ENCODE measurements at places on chromosomes 2 and 18.
A peak's percentile ranks its signal among the peaks of the same experiment; 100 is the strongest.

DNA sequence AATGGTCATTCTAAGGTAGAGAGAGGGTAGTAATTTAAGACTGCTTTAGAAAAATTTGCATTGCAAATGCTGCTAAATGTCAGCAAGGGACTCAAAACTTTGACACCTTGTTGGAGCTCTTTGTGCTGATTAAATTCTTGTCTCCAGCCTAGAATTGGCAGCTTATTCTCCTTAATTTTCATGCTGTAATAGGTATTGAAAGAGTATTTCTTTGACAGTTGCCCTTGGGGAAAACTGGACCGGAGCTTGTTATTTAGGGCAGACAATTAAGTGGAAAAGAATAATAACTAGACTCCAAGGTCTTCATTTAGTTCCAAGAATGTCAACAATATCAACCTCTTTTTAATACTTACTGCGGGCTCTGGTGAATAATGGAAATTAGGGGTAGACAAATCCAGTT lies 264.0 kb downstream of the TPGS2 start:
- no peak for DNase-seq

GRCh38 chr2:23055251-23055650 lies 329.7 kb upstream of the KLHL29 start:
- no peak for DNase-seq

GRCh38 chr2:196249171-196249570 lies 77.8 kb upstream of the STK17B start:
- no peak for DNase-seq

GRCh38 chr2:66929632-66930338 lies 467.3 kb upstream of the ETAA1 start:
- DNase-seq = peak; percentile 14

GRCh38 chr2:232162187-232162586 lies 200.7 kb downstream of the DIS3L2 start:
- DNase-seq = no peak

- DNase-seq = no peak
Measured at GRCh38 chr2:26770986-26771586, 7.0 kb downstream of the SLC35F6 start.

DNA sequence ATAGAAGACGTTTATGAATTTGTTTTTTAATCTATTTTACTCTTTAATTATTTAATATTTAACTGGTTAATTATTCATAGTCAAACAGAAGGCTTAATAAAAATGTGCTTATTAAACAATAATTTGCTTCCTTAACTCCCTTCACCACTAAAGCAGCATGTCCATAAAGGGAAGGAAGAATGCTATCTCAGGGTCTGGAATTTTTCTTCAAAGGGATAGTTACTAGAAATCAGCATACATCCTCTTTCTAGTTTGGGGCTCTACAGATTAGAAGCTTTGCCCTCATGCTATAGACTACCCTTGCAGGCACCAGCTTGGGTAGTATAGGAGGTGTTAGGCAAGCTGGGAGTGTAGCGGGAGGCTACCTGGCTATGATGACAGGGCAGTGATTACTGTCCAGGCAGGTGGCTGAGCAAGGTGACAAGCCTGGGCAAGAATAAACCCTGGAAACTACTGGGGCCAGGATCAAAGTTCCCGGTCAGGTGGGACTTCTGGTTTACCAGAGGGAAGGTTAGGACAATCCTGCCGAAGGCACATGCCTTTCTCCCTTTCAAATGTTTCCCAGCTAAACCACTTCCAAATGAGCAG lies 276.0 kb upstream of the REV1 start:
- DNase-seq = no peak

- no peak for DNase-seq
Measured at GRCh38 chr2:150783896-150784295, 296.4 kb upstream of the RND3 start.

- DNase-seq = no peak
Measured at GRCh38 chr18:36729197-36729596, 99.6 kb downstream of the TPGS2 start.

DNA sequence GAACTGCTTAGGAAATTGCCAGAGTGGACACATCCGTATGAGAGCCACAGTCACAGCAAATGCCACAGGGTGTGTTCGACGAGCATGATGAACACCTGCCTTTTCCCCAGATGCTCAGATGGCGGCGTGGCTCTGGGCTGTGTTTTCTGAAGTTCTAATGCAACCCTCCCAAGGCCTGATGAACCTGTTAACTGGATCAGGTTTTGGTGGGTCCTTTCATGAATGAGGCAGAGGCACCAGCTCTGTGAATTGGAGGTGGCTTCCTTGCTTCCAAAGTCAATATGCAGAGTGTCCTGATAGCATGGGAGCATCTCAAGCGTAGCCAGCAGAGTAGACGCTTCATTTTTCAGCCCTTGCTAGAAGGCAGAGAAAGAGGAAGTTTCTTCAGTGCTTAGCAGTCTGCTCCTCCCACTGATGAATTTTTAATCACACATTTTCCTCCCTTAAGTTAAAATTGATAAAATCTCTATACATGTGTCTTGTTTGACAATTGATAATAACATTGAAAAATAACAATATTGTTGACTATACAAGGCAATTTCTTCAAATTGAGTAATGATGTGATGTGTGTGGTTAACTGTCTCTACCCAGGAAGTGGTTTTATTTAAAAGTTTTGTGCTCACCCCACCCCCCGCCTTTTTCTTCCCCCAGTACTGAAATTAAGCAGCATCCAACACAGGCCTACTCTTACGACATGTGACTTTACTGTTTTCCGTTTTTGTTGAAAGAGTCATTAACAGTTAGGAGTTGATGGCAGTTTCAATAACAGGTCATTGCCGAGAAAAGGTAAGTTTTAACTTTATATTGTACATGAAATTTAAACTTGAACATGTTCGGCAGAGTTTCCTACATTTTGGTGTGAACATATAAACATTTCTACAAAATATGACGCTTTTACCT lies at the start of gene ARHGAP15:
TSS of gene ARHGAP15 (plus strand) at position 739 of the 900 bp plus-strand sequence.
- DNase-seq = peak; percentile 67

- no peak for DNase-seq
Measured at GRCh38 chr2:20451341-20451740, 4.5 kb downstream of the RHOB start.

DNA sequence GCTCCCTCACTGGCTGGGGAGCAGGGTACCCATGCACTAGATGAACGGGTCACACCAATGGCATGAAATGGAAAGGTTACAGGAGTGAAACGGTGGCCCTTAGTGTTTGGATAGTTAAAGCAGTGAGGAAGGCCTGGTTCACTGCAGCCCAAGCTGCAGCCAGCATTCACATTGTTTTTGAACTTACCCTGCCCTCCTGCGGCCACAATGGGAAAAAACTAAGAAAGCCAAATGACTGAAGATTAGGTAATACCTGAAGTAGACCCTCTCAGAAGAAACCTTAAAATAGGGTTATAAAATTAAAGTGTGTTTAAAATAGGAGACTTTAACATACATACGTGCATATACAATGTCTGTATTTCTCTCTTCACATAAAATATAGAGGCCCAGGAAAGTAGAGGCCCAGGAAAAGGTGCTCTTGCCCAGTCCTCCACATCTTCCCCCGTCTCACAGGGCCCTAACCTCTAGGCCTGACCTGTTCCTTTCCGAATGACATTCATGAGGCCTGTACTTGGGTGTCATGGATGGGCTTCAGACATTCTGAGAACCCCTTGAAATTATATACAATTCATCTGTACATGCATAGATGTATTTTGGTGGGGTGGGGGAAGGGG lies 33.3 kb downstream of the DOK1 start:
- DNase-seq = no peak

DNA sequence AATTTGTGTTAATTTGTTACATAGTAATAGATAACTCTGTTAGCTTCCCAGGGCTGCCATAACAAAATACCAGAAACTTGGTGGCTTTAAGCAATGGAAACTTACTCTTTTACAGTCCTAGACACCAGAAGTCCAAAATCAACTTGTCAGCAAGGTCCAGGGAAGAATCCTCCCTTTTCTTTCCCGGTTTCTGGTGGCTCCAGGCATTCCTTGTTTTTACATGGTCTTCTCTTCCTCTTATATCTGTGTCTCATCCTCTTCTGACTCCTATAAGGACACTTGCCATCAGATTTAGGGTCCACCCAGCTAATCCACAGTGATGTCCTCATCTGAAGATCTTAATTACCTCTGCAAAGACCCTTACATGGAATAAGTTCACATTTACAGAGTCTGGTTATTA lies 95.6 kb downstream of the DDX1 start:
- no peak for DNase-seq

DNA sequence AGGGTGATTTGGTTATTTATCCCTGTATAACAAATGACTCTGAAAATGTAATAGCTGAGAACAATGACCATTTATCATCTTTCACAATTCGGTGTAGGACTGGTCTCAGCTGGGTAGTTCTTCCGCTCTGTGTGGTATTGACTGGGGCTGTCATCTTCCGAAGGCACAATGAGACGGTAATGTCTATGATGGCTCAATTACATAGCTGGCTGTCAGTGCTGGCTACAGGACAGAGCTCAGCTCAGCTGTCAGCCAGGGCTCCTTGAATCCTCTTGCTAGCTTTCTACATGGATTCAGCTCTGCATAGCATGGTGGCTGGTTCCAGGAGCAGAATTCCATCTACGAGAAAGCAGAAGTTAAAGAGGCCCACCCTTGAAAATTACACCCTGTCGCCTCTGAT lies 483.8 kb downstream of the TDRD15 start:
- no peak for DNase-seq

- DNase-seq = no peak
Measured at GRCh38 chr2:23721454-23721826, 205.5 kb downstream of the ATAD2B start.

- DNase-seq = no peak
Measured at GRCh38 chr2:10469301-10469700, 21.2 kb upstream of the ODC1 start.

DNA sequence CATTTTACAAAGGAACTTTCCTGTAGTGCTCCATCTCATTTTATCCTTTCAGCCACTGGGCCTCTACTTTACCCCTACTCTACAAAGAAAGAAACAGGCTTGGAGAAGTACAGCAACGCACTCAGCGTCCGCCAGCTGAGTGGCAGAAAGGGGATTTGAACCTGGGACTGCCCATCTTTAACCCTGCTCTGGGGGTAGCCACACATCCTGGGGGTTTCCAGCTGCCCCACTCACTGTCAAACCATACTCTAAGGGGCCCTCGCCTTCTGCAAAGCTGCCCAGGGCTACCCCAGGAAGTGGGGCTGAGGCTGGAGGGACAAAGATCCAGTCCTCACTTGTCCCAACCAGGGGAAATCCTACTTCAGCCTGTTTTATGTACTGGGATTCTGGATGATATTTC lies 17.9 kb downstream of the HS1BP3 start:
- DNase-seq = no peak
